ENCODE measurements at places on chromosomes 2 and 18.

GRCh38 chr2:53668624-53669026, 99.0 kb upstream of the CHAC2 start:
- no peak for ATAC-seq

DNA sequence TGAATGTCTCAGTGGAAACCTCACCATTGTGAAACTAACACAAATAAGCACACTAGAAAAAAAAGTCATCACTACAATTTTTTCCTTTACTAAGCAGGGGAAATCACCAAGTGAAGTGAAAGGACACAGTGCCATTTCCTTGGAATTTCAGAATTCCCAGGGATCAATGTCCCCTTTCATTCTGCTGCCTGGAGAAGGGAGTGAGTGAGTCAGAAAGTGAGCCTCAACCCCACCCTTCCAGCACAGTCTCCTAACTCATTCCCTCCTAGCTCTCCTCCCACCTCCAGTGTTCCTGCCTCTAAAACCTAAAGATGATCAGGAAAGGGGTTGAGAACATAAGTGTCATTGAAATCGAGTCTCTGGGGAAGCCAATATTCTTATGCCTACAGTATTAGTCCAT, 608.5 kb downstream of the RNF144A start:
- no peak for ATAC-seq

- no peak for ATAC-seq
Measured at GRCh38 chr18:28039078-28039477, 137.9 kb downstream of the CDH2 start.

GRCh38 chr2:191935247-191935646, 88.4 kb upstream of the CAVIN2 start:
- no peak for ATAC-seq

DNA sequence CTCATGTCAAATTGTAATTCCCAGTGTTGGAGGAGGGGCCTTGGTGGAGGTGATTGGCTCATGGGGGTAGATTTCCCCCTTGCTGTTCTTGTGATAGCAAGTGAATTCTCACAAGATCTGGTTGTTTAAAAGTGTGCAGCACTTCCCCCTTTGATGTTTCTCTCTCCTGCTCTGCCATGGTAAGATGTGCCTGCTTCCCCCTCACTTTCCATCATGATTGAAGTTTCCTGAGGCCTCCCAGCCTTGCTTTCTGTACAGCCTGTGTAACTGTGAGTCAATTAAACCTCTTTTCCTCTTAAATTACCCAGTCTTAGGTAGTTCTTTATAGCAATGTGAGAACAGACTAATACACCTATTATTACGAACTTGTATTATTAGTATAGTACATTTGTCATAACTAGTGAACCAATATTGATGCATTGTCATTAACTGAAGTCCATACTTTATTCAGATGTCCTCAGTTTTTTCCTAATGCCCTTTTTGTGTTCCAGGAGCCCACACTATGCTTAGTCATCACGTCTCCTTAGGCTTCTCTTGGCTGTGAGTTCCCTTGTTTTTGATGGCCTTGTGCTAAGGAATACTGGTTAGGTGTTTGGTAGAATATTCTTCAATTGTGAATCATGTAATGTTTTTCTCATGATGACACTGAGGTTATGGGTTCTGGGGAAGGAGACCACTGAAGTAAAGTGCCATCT, 4.5 kb upstream of the MAP3K2 start:
- no peak for ATAC-seq

DNA sequence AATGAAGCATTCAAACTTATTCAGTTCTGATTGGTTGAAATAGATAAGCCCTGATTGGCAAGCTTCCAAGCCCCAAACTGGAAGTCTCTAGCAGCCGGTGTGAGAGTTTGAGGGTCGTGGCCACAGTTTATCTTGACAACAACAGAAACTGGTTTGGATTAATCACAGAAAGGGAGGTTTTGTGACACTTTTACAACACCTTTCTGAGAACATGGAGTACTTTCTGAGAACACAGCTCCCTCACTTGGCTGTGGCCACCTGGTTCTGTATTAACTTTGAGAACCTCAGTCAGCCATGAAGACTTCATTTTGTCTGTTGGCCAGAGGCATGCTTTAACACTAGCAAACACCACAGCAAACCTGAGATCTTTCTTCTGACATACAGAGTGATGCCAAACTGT, 280.7 kb upstream of the VWC2L start:
- ATAC-seq, result no peak

DNA sequence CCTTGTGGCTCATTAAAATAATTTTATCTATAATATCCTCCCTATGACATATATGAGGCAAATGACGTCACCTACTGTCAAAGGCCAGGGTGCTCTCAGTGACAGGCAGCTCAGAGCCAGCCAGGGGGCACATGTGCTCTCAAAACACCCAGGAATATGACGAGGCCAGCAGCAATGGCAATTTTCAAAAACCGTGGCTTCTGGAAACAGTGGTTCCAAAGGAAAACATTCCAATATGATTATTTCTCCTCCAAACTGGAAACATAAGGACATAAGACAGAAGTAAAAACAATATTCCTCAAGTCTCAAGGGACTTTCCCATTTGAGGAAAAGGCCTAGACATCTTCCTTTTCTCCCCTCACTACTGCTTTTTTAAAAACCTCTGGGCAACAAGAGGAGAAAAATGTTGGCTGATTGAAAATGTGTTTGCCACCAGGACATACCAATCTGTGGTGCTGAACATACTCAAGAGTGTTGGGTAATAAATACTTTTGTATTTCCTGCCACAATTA, 40.8 kb downstream of the RNF152 start:
- ATAC-seq, result no peak

GRCh38 chr18:22643731-22644130, 226.0 kb upstream of the CTAGE1 start:
- no peak for ATAC-seq

GRCh38 chr2:164495491-164496223, 125.6 kb downstream of the GRB14 start:
- no peak for ATAC-seq

- no peak for ATAC-seq
Measured at GRCh38 chr2:19224011-19224410, 134.4 kb downstream of the OSR1 start.
